ENCODE measurements at places on chromosomes 3 and 15.

DNA sequence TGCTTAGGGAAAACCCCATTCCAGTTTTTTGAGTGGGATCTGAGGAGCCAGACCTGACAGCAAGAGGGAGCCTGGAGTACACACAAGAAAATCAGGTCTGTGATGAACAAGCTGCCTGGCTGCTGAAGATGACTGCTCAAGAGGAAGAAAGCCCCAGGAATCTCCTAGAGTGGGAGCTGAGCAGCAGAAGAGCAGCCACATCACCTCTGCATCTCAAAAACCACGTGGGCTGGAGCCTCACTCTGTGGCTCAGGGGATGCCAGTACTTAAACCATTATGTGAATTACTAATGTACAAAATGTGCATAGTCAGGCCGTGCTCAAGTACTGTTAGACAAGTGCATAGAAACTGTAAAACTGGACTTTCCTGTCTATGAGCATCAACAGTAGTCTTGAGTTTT lies 52.4 kb downstream of the SLC9A9 start:
- DNase-seq, result peak; percentile 14

- no peak for DNase-seq
Observed at GRCh38 chr3:10760199-10760598, 55.8 kb upstream of the SLC6A11 start.

GRCh38 chr3:128698211-128699047 lies 27.6 kb upstream of the RAB7A start:
- peak; percentile 46 for DNase-seq

DNA sequence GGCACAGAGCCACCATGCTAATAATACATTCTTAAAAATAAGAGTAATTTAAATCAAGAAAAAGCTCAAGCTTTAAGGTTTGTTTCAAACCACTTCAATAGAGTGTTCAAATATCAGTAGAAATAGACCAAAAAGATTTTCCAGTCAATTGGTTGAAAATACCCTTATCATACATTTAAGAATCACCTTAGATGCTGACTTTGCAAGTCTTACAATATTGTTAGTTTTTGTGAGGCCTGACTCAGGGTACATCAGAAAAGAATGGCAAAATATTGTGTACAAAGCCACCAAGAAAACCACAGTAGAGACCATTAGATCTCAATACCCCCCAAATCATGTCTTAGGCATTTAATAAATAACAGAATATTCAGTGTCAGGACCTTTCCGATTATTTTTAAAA lies 19.8 kb upstream of the NRG4 start:
- no peak for DNase-seq

GRCh38 chr3:59774000-59774399 lies 724.2 kb upstream of the CFAP20DC start:
- DNase-seq, result no peak

- DNase-seq, result peak; percentile 39
Observed at GRCh38 chr3:56042326-56042951, 425.8 kb downstream of the ERC2 start.

DNA sequence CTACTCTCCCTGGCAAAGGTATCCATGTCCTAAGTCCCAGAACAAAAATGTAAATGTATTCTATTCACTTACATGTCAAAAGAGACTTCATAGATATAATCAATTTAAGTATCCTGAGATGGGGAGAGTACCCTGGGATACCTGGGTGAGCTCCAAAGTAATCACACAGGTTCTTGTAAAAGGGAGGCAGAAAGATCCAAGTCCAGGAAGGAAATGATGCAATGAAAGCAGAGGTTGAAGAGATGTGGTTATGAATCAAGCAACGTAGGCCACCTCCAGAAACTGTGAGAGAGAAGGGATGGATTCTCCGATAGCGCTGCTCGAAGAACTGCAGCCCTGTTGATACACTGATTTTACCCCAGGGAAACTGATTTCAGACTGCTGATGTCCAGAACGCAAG lies 93.9 kb upstream of the VGLL3 start:
- no peak for DNase-seq

- DNase-seq, result no peak
Observed at GRCh38 chr15:50997371-50998051, 89.0 kb downstream of the AP4E1 start.

GRCh38 chr3:9951962-9952805 lies at the start of gene PRRT3:
PRRT3 (minus strand) TSS chr3:9952408; CDS start chr3:9950115, 2,293 bp downstream.
- DNase-seq, result peak; percentile 35

GRCh38 chr3:149529099-149529498 lies 54.6 kb downstream of the TM4SF4 start:
- DNase-seq, result no peak

- DNase-seq, result peak; percentile 23
Observed at GRCh38 chr15:90871716-90872485, 3.5 kb downstream of the FURIN start.

GRCh38 chr3:69791106-69791505 lies 51.8 kb downstream of the MITF start:
- DNase-seq, result peak; percentile 47

DNA sequence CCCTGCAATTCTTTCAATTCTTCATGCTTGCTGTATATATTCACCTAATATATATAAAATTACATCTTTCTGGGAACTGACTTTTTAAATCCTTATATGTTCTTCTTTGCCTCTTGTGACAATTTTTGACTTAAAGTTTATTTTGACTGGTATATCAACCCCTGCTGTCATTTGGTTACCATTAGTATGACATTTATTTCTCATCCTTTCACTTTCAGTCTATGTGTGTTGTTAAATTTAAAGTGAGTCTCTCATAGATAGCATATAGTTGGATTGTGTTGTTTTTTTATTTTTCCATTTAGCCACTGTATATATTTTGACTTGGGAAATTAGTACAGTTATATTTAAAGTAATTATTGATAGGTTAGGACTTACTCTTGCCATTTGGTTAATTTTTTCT lies 194.9 kb downstream of the DPH6 start:
- DNase-seq, result no peak

GRCh38 chr15:48721061-48721810 lies 75.7 kb upstream of the FBN1 start:
- no peak for DNase-seq

GRCh38 chr3:160885791-160886286 lies 129.8 kb downstream of the PPM1L start:
- no peak for DNase-seq

DNA sequence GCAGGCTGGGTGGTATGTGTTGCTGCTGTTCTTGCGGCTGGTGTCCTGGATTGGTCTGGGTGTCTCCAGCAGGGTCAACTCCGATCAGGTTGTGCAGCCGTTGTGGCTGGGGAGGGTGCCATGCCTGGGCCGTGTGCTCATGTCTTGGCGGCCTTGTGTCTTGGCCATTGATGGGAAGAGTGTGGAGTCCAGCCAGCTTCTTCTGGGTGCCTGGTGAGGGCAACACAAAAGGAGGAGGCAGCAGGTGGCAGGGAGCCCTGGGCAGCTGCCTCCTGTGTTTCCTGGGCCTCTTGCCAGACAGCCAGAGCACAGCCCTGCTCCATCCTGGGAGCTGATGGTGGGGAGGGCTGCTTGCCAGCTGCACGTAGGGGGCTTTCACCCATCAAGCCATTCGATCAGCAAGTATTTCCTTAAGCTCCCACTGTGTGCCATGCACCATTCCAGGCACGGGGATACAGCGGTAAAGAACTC lies 4.3 kb downstream of the CHAC1 start:
- no peak for DNase-seq

- no peak for DNase-seq
Observed at GRCh38 chr3:151903501-151903991, 30.1 kb downstream of the SUCNR1 start.

DNA sequence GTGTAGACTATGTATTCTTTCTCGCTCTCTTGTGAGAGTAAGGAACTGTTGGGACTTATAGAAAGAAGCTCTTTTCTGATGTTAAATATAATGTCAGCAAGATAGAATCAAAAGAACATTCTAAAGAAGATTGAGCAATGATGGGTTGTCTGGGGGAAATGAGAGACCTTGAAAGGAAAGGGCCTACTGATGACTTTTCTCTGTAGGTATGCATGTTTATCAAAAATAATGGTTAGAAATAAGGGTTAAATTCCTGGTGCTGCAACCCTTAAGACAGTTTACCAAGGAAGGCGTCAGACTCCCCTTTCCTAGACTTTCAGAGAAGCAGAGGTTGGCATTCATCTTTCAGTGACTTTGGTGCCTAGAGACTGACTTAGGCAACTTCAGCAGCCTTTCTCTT lies 69.8 kb downstream of the GHSR start:
- DNase-seq, result no peak
